Trophoblast cell (in vitro differentiated cells and primary cell): ENCODE measurements at places on chromosomes 7 and 10.

DNA sequence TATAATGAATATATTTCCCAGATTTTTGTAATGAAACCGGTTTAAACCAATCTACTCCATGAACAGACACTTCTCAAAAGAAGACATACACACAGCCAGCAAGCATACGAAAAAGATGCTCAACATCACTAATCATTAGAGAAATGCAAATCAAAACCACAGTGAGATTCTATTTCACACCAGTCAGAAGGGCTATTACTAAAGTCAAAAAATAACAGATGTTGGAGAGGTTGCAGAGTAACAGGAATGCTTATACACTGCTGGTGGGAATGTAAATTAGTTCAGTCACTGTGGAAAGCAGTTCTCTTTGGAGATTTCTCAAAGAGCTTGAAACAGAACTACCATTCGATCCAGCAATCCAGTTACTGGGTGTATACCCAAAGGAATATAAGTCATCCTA is 240.7 kb downstream of the TSPAN12 start:
- no peak for DNase-seq

DNA sequence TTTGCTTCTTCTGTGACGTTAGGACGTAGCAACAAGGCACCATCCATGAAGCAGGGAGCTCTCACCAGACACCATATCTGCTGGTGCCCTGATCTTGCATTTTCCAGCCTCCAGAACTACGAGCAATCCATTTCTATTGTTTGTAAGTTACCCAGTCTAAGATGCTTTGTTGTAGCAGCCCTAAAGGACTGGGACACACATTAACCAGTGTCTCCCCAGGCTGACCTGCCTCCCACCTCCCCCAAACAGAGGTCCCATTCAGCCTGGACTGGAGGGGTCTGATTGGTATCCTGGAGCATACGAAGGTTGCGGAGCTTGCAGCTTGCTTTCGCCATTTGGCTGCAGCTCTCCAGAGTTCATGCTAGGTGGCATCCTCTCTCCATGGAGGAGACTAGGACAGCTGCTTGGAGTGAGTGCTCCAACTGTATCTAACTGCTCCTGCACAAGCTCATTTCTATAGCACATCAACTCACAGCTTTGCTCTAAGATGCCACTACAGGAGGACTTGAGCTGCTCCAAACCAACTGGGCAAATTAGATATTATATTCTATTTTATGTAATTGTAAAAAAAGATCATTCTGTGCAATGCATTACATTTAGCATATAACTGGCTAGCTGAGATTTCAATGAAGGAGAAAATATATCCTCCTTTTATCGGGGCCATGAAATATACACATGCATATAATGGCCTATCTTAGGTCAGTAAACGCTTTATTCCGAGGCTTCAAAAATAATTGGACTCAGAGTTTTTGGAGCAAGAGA is 8.0 kb upstream of the GRK5 start:
- peak; percentile 82 for DNase-seq

DNA sequence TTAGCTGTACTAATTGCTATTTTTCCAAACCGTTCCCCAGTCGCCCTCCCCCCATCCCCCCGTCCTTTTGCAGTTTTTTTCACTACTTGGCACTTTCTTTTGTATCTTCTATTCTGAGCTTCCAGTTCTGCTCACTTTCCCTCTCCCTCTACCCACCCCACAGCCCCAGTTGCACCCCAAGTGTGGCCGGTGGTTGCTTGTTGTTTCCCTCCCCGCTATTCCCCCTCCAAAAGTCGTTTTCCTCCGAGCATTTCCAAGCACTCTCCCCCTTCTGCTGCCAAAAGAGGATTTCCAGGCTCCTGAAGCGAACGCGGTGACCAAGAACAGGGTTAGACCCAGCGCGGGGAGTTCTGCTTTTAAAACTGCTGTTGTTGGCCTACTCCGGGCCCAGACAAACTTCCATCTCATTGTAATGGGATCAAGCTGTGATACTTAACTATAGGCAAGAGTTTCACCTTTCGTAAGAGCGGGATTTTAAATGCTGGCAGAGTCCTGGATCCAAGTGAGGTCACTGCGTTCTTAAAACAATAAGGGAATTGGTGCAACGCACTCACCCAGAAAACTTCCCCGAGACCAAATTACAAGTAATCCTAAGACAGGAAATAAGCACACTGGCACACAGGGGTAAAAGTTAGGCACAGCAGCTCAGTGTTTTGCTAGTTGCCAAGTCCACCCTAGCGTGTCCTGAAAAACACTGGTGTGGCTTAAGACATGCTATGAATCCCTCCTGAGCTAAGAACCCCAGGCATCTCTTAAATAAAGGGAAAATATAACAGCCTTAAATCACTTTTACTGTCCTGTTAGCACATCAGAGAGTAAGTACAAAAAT is 1.5 kb upstream of the RGS10 start:
- DNase-seq, result no peak

GRCh38 chr10:93434991-93435491 is 47.1 kb downstream of the MYOF start:
- DNase-seq, result peak; percentile 79

DNA sequence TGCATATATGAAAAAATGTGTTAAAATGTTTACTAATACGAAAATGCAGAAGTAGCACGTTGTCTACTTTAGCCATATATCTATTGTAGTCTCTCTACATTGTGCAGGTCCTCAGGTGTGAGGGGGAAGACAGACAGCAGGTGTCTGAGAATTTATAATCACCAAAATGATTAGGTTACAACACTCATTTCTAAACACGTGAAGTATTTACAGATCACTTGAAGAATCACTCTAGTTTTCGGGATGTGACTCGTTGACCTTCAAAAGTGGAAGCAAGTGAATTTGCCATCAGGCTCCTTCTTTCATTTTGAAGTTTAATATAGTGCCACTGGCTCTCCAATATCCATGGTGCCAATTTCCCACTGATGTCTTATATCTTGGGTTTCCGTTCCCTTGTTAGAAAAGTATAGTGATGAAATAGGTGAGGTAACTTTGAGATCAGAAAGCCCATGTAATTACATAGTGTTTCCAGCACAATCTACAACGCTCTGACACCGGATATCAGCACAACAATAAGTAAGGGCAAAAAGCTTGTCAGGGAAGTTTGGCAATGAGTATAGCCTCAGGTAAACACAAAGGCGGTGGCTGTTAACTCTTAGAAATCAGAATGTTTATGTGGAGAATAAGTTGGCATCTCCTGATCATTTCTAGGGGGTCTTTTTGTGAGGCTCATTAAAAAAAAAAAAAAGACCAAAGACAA is 57.5 kb upstream of the SP4 start:
- no peak for DNase-seq

DNA sequence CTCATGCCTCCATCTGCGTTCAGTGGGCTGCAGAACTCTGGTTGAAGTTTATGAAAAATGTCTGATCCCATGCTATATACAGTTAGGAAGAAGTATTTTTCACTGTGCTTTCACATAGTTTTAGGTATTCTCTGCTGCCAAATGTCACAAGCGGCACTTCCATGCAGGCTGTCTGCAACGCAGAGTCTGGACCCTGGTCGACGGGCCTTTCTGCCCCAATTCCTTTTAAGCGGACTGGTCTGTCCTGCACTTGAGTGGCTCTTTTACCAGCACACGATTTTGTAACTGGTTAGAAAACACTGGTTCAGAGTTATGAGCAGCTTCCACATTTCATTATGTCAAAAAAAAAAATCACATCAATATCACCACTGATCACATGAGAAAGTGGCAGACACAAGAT is 143.0 kb downstream of the DIP2C start:
- peak; percentile 63 for DNase-seq

- peak; percentile 10 for DNase-seq
Measured at GRCh38 chr10:43702213-43702935, 53.7 kb upstream of the ZNF32 start.

DNA sequence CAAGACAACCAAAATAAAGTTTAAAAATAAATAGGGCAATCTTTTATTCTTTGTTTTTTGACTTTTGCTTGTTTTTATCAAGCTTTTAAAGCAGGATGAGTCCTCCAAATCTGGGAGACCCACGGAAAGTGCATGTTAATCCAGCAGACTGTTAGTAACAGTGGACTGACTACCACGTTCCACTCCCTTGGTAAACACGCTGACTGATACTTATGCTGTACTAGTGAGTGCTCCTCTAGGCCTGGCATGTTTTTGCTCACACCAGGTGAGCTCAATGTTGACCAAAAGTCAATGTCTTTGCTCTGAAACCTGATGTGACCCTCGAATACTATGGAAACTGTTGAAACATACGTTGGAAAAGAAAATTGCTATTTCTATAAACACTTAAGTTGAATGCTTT is 88.4 kb downstream of the KIAA1549 start:
- no peak for DNase-seq

DNA sequence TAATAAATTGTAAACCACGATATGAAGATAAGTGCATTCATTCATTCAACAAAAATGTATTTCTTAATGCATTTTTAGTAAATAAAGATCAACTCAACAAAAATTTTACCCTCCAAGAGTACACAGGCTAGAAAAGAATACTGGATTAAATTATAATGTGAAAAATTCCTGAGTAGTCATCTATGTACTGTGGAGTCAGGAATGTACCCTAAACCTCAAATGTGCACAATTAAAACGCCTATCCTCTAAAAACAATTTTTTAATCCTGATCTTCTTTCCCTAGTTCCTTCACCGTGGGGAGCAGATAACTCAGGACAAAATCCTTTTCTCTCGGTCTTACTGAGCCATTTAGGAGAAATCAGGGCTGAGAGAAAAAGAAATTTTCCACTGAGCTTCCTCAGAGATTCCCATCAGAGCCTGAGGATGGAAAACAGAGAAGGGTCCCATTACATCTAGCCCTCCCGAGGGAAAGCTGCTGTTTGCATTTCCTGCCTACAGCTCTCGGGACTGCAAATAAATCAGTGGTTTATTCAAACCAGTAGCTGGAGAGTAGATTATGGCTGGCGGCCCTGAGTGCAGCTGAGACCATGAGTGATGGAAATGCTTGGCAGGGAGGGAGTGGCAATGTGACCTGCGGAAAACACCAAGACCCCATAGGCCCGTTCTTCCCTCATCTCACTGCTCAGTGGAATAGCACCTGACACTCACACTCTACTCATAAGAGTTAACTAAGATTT is 7.4 kb downstream of the TAS2R40 start:
- no peak for DNase-seq

GRCh38 chr10:91002656-91003055 is 81.8 kb upstream of the ANKRD1 start:
- no peak for DNase-seq

DNA sequence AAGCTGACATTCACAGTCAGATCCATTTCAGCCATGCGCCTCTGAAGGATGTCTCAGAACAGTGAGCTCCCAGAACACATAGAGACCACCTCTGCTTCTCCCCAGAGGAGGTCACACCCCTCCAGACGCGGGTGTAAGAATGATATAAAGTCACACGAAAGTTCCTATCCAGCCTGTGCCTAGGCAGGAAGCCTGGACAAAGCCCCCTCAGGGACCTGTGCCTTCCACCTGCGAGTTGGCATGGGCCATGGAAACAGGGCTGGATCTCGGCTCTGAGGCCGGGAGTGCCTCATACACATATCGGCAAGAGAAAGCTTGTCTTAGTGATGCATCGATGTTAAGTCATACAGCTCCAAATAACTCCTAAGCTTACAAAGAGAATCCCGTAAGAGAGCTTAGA is 5.0 kb downstream of the VIPR2 start:
- no peak for DNase-seq

DNA sequence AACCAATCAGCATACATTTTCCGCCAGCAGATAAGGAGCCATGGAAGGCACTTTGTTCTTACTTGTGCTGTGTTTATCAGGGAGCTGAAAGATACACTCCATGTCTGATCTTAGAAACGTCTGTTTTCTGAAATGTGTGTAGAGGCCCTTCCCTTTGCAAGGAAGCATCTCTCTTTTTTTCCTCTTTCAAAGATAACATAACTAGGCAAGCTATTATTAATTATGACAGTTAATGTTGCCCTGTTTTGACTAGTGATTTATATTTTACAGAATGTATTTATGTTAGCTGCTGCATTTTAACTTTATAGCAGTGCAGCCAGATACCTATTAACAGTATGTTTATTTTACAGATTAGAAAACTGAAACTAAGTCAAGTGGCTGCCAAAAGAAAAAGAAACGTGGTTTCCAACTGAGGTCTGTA is 683.2 kb upstream of the IGFBP3 start:
- DNase-seq, result no peak

DNA sequence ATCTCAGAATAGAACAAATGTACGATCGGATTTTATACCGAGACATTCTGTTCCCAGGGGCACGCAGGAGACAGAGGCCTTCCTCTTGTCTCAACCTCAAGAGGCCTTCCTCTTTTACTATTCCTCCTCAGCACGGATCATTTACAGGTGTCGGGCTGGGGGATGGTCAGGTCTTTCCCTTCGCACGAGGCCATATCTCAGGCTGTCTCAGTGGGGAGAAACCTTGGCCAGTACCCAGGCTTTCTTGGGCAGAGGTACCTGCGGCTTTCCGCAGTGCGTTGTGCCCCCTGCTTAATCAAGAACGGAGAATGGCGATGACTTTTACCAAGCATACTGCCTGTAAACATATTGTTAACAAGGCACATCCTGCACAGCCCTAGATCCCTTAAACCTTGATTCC is 44.2 kb downstream of the FANK1 start:
- no peak for DNase-seq

GRCh38 chr10:19611775-19612174 is 204.5 kb upstream of the PLXDC2 start:
- DNase-seq, result no peak

- DNase-seq, result no peak
Measured at GRCh38 chr10:33143160-33143728, 185.2 kb upstream of the ITGB1 start.

GRCh38 chr10:18683427-18683826 is 24.2 kb downstream of the ARL5B start:
- DNase-seq, result peak; percentile 17

DNA sequence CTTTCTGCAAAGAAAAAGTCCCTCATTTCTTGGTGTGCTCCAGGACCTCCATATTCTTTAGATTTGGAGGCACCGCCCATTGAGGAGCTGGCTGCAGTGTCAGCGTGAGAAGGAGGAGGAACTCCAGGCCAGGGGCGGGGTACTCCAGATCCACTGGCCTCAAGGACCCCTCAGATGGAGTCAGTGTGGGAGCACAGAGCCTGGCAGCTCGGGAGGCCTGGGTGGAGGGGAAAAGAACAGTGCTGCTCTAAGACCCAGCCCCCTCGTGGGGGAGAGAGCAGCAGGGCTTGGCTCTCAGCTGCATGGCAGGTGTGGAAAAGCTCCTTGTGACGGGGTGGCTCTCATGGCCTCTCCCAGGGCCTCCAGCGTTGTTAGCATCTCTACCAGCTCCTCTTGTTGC is 70.5 kb downstream of the ITGB1 start:
- DNase-seq, result no peak

DNA sequence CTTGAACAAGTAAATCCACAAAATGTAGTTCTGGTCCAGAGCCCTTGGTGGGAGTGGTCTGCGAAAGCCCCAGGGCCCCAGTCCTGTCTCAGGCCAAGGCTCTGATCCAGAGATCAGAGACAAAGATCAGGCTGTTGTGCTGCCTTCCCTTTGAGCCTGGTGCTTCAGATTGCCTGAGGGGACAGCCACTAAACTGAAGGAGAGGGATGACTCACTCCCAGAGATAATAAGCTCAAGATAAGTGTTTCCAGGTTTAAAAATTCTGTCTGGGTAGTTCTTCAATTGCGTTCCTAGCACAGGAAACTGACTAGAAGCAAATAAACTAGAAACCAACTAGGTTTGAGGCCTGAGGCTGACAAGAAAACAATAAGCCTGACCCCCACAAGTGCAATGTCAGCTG is 190.2 kb downstream of the RAMP3 start:
- DNase-seq, result peak; percentile 90

GRCh38 chr7:94183289-94183749 is 179.2 kb upstream of the BET1 start:
- DNase-seq, result peak; percentile 97
